ENCODE measurements at places on chromosomes 7 and 10.
A peak's percentile ranks its signal among the peaks of the same experiment; 100 is the strongest.

DNA sequence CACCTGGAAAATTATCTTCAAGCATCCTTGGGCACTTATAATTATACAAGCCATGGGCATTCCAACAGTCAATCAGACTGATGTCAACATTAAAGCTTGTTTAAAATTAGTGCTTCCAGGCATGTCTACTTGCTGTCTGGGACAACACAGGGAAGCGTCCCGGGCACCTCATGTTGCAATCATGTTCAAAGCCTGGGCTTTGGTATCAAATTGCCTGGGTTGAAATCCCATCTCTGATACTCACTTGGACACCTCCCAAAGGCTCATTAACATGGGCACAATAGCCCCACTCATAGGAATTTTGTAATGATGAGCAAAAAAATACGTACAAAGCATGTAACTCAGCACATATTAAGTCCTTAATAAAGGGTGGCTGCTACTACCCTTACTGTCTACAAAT lies 14.4 kb downstream of the AIFM2 start:
- DNase-seq, result no peak

DNA sequence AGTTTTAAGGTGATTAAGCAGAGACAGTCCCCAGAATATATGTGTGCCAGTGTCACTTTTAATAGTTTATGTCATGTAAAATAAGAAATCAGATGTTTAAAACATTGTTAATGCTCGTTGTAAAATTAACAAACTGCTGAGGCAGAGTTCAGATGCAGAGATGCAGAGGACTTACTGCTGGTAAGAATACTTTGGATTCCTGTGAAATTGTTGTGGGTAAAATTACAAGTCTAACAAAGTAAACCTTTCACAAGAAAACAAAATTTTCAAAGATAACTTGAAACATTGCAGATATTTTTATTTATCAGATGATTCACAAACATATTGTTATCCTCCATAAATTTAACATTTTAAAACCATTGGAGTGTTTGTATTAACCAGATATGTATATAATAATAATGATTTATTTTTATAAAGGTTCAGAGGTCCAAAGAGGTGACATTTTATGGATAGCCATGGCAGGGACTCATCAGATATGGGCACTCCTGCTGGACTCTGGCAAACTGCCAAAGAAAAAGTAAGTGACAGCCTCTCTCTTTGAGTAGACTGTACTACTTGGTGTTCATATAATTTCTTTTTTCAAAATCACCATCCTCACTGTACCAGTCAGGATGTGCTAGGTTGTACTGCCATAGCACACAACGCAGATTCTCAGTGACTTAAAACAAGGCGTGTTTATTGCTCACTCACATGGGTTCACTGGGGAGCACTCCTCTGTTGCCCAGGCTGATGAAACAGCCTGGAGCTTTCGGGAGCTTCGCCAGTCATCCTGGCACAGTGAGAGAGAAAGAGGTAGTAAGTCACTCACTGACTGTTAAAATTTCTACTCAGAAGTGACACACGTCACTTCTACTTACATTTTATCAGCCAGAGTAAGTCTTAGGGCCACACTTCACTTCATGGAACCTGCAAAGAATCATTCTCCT lies 43.5 kb downstream of the NHLRC2 start:
- DNase-seq, result no peak

DNA sequence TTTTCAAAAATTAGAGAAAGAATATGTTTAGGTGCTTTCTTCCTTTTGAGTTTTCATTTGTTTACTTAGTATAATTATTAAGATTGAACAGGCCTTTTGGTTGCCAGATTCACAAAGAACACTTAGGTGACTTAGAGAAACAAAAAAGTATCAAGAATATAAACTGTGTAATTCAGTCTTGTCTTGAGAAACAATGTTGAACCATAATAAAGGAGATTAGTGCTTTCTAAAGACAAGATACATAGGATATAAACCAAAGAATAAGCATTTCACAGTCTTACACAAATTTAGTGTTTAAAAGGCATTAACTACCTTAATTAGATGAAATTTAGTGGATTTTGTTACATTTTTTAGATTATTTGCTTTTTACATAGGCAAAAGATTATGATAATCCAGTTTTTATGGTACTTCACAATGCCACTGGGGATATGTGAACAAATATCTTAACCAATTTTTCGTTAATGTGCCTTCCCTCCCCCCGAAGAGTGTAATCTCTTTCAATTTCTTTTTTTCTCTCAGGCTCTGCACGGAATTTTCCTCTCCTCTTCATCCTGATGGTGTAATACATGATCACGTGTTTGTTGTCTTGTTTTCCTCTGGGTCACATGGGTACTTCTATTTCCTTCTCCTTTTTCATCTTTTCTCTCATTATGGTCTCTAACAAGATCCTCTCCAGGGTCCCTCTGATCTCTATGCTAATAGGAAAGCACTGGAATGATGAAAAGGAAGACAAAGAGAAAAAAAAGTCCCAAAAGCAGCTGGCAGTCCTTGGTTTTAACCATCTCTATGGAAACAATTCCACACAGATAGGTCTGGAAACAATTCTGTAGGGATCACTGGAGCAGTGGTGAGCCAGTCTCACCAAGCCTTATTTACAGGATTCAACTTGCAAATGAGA lies 3.7 kb upstream of the HNRNPH3 start:
- DNase-seq, result peak; percentile 52

DNA sequence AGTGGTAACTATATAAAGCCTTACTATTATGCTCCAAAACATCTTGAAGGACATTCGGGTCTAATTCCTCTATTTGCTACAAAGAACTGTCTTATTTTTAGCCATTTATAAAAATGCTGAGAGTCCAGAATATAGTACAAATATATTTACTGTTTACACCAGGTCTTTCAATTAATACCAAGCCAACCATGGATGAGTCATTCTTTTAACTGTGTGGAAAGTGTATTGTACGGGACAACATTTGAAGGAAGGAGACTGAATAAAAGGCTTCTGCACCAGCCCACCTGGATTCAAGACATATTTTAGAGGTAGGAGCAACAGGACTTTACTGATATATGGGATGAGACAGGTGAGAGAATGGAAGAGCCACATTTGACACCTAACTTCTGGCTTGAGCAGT lies 35.4 kb downstream of the MASTL start:
- no peak for DNase-seq

GRCh38 chr10:126586878-126587277 lies 83.6 kb downstream of the C10orf90 start:
- DNase-seq, result no peak

GRCh38 chr10:131961047-131961776 lies 20.5 kb downstream of the BNIP3 start:
- no peak for DNase-seq

DNA sequence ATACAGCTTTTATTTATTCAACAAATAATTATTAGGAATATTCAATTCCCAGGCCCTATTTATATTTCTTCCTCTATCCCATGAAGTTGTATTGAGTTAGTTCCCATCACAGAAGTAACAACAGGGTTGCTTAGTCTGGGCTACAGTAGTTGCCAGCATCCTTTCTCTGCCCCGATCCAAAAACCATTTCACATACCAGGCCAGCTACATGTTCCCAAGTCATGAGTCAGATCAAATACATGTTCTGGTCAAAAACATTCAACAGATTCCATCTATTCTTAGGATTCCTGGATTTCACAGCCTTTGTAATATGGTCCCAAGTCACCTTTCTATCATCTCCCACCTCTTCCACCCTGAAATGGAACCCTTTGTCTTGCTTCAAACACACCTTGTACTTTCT lies 91.6 kb downstream of the RAB11FIP2 start:
- DNase-seq, result no peak

GRCh38 chr10:63487990-63488389 lies 22.2 kb upstream of the JMJD1C start:
- no peak for DNase-seq

DNA sequence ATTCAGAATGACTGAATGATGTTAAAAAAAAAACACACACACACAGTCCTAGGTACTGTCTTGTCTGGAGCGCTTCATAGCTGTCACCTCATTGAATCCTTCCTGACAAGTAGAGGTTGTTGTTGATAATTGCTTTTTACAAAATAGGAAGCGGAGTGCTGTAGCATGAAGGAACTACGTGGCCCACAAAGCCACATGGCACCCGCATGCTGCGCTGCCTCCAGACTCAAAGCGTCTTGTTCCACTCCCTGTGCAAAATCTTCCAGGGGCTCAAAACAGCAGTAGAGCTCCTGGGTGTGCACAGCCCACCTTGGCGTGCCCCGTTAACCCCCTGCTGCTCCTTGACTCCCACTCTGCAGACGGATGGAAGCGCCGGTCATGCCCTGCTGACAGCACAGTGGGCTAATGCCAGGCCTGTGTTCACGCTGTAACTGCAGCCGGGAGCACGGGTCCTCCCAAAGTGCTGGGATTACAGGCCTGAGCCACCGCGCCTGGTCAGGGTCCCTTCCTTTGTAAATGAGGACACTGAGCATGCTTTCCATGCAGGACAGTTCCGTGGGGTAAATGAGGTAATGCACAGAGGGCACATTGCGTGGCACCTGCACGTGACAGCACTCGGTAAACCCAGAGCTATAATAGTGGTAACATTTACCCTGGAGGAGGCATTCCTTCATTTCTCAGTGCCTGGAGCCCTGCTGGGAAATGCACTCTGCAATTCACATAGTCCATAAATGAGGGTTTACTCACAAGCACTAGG lies 91.1 kb upstream of the GNA12 start:
- DNase-seq, result peak; percentile 23

GRCh38 chr10:33277135-33277536 lies 57.3 kb downstream of the NRP1 start:
- DNase-seq, result no peak

- peak; percentile 76 for DNase-seq
These were observed at the start of gene EVX1 for GRCh38 chr7:27242555-27243339. TSS of gene EVX1 (plus strand) at chr7:27242802. CDS start at chr7:27243031, 229 bp downstream.

DNA sequence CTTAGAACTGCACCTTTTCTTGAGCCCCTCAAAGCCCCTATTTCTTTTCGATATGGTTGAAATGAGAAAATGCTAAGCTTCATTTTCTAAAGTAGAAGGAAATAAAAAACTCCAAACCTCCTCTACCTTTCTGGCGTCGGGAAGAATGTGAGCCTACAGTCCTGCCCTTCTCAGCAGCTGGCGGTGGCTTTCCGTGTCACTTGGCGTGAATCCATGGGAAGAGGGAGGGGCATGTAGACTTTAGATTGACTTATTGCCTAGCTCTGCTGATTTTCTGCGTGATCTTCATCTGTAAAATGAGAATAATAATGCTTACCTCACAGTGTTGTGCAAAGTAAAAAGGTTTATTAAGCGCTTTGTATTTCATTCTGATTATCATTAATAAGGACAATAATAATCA lies 35.0 kb downstream of the PRR15 start:
- no peak for DNase-seq

DNA sequence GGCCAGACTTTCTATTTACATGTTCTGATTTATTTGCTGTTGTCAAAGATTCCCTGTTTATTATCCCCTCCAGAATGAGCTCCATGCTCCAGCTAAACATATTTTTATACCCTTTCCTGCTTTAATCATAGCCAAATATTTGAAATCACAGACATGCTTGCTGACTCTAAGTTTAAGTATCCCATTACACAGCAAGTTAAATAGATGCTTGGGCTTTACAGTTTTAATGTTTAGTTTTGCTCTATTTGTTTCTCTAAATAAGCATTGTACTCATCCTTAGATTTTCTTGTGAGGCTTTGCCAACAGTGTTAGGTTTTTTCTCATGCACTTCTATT lies 196.8 kb downstream of the TAX1BP1 start:
- no peak for DNase-seq

DNA sequence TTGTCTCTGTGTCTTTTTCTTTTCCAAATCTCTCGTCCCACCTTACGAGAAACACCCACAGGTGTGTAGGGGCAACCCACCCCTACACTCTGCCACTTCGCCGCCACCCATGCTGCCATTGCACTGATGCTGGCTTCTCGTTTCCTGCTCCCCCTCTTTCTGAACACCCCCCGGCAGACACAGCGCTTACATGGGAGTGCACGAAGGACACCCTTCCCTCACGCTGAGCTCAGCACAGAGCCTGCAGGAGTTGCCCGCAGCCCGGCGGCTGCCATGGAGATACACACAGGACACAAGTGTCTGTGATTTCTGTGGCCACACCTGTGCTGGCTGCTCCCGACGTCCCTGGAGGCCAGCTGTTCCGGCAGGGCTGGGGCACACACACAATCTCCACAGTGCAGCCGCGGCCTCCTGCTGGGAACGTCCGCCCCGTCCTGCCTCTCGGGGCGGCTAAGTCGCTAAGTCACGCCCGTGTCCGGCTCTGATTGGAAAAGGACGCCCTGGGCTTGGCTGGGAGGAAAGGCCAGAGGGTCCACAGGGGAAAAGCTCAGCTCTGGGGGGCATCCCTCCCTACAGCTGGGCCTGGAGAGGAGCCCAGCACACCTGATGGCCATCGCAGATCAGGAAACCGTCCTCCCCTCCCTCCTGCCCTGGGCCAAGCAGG lies 349.8 kb downstream of the PTPRN2 start:
- DNase-seq, result peak; percentile 63

DNA sequence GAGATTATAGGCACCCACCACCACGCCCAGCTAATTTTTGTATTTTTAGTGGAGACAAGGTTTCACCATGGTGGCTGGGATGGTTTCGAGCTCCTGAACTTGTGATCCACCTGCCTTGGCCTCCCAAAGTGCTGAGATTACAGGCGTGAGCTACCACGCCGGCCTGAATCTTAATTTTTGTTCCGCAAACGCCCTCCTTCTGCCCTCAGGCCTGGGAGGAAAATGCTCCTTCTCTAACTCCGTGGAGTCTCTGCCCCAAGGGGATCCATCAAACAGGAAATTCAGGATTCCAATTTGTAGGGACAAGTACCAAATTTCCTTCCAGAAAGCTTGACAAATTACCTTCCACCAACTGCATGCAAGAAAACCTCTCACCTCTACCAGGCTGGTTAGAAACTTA lies 43.2 kb downstream of the RBAK start:
- DNase-seq, result no peak

GRCh38 chr10:456486-456885 lies 233.0 kb downstream of the DIP2C start:
- no peak for DNase-seq

DNA sequence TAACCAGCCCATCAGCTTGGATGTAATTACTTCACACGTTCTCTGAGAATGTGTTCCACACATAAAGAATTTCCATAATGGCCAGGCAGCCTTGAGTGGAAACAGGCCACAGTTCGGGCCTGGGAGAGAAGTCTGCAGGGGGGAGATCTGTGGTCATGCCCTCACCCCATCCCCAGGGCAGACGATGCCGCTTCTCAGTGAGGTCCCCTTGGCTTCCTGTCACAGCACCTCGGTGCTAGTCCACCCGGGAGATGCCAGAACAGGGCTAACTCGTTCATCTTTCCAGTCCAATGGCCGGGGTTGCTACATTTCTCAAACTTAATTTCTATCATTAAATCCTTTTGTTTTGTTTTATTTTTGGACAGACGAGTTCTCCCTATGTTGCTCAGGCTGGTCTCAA lies 624.1 kb downstream of the PTPRN2 start:
- no peak for DNase-seq

DNA sequence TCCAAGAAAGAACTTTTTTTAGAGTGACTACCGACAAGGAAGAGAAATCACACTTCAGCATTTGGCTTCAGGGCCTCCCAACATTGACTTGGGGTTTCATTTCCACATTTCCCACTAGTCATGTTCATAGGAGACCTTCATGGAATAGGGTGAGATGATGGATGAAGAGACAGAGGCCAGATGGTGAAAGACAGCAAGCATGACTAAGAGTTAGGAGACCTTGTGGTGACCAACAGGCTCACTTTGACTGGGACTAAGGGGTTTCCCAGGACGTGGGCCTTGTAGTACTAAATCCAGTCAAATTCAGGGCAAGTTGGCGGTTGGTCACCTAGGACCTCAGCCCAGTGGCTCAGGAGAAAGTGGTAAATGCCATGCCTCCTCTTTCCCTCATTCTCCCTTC lies 3.0 kb upstream of the GIMAP5 start:
- no peak for DNase-seq

GRCh38 chr10:86670290-86670811 lies 2.0 kb downstream of the LDB3 start:
- DNase-seq, result no peak

- peak; percentile 28 for DNase-seq
These were observed 49.1 kb upstream of the MSMB start for GRCh38 chr10:46094931-46095750.

Data from H7 (cell line).